ENCODE measurements at places on chromosomes 7 and 10.

GRCh38 chr10:58360412-58361004 is 24.7 kb upstream of the TFAM start:
- no peak for DNase-seq

DNA sequence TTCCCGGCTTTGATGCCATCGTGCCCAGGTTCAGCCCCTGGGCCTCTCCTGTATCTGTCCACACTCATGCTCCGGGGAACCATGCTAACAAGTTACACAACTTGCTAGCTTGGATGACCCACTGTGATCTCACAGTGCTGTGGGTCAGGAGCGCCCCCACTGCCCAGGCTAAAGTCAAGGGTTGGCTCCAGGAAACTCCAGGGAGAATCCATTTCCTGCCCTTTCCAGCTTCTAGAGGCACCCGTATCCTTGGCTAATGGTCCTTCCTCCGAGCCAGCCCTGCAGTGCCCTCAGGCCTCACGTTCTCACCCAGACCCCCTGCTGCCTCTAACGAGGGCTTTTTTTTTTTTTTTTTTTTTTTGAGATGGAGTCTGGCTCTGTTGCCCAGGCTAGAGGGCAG is 19.5 kb downstream of the AMZ1 start:
- no peak for DNase-seq

DNA sequence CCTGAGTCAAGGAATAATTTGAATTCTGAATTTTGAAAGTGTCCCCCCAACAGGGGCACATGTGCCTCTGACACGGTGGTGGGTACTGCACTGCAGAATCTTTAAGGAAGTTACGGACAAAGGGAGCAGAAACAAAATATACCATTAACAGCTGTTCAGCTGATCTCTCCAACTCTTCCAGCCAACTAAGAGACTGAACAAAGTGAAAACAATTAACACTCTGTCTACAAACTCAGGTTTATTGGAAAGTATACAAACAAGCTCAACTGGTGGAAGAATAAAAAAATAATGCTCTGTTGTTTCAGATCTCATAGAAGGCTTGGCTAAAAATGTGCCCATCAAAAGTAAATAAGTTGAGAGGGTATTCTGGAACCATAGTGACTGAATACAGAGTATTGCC is 34.4 kb downstream of the ASB4 start:
- DNase-seq: no peak

- DNase-seq: no peak
These were observed 28.0 kb upstream of the CTTNBP2 start for GRCh38 chr7:117901089-117901797.

DNA sequence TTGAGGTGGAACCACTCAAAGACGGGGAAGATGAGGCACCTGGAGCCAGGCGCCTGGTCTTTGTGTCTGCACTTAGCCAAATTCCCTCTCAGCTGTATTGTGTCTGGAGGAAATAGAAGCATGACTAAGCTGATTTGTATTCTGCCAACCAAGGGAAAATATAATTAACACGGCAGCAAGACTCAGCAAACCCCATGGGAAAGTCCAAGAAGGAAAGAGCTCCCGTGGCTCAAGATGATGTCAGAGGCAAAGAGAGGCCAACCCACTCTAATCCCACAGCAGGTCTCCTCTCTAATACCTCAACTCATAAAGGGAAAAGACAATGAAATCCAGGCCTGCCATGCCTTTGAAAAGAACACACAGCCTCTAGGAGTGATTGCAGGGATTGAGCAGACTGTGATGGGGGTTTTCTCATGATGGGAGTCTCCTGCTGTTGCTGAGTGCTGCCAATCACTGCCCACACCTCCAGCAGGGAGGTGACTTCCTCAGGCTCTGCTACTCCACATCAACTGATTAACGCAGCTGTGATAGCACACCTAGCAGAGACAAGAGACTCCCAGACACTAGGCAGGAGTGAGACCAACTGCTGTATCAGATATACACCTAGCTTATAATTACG is 255.5 kb upstream of the C7orf33 start:
- DNase-seq: no peak

DNA sequence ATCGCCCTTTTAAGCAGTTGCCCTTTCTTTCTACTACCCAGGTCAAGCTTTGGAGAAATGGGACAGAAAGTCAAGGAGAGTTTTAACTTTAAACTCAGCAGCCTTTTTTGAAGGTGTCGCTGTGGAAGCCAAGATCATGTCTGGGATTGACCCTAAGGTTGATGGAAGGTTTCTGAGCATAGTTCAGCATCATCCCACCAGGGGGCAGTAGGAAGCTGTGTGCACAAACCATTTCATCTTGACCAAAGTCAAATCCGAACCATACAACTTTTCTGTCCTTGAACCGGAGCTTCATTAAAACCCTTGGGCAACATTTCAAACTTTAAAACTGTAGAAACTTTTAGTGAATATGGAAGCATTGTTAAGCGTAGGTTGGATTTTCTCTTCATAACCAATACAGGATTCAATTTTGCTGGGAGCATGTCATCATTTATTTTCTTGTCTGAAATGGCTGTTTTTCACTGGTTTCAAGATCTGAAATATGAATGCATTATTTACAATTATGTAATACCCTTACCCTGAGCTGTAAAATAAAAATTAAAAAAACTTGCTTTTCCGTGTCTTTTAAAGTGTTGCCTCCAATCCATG is 214.4 kb upstream of the KIAA1217 start:
- peak; percentile 2 for DNase-seq

DNA sequence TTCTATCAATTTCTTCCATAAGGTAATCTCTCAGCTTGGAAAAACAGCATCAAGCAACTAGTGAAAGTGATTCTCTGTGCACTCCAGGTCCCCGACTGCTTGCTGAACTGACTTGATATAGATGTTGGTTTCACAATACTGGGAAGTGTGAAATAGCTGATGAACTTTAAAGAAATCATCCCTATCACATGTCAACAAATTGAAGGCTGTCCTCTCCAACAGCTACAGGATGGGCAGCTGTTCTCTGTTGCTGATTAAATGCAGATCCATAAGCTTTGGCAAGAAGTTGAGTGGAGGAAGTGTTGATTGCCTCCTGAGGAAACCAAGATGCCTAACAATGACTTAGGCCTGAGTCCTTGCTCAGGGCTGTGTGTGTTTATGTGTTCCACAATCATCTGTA is 130.4 kb upstream of the GDF10 start:
- DNase-seq: peak; percentile 43

DNA sequence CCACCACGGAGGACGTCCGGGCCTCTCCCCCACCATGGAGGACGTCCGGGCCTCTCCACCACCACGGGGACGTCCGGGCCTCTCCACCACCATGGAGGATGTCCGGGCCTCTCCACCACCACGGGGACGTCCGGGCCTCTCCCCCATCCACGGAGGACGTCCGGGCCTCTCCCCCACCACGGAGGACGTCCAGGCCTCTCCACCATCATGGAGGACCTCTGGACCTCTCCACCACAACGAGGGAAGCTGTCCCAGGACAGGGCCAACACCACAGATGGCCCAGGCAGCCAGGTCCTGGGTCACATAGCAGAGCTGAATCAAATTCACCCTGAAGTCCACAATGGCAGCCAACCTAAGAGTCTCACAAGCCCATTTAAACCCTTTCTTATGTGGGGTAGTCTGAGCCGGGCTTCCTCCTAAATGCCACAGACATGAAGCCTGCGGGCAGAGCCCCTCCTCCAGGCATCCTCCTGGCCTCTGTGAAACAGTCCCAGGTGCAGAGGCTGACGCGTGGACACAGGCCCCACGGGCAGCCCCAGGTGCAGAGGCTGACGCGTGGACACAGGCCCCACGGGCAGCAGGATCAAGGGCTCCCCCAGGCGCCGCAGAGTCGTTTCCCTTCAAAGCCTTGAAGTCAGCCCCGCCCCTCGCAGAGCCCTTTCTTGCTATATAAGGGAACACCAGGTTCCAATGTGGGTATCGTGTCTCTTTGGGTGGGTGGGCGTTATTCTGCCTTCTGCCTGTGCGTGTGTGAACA is 47.0 kb downstream of the FOXL3 start:
- no peak for DNase-seq

DNA sequence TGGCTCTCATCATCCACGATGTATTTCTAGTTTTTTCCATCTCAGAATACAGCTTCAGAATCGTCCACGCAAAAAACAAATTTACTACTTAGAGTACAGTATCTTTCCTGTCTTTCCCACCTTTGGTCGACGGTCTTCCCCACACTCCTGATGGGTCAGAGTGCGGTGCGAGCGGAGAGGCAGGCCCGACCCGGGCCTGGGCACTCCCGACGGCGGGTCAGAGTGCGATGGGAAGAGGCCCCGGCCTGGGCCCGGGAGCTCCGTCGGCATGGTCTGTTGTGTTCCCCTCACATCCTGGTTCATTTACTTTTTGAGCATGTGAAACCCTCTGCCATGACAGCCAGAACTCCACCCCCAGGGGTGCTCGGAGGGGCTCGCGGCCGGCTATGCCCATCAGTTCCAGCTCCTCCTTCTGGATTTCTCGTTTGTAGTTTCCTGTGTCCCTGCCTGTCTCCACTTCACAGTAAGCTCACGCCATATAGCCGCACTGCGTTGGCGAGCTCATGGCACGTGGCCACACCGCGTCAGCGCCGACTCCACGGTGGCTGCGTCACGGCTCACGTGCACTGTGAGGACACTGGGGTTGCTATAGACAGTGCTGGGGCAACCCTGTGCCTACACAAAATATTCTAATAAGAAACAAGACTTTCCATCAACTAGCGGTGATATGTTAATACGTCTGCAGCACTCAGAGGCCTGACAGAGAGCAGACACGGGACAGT is 7.8 kb downstream of the COX19 start:
- no peak for DNase-seq

GRCh38 chr7:130144312-130145171 is 60.7 kb downstream of the TMEM209 start:
- DNase-seq: no peak

GRCh38 chr10:28806488-28806941 is 129.2 kb downstream of the BAMBI start:
- DNase-seq: no peak

- no peak for DNase-seq
These were observed 436.3 kb upstream of the NPVF start for GRCh38 chr7:25664593-25664992.

GRCh38 chr7:108246227-108246837 is 116.2 kb upstream of the LAMB4 start:
- DNase-seq: no peak

DNA sequence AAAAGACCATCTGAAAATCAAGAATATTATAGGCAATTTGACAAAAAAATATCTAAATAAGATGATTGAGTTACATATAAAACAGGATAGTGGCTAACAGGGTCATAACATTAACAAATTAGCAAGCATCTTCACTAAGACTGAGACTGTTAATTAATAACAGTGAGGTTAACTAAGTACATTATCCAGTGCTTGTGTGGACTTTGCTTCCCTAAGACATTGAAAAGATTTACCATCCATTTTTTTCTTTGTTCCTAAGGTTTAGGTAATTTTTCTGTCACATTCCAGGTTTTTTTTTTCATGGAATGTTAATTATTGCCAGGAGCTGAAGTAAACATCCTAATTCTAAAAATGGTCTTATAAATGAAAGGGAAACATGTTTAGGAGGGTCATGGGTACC is 227.6 kb downstream of the ANKRD7 start:
- no peak for DNase-seq

DNA sequence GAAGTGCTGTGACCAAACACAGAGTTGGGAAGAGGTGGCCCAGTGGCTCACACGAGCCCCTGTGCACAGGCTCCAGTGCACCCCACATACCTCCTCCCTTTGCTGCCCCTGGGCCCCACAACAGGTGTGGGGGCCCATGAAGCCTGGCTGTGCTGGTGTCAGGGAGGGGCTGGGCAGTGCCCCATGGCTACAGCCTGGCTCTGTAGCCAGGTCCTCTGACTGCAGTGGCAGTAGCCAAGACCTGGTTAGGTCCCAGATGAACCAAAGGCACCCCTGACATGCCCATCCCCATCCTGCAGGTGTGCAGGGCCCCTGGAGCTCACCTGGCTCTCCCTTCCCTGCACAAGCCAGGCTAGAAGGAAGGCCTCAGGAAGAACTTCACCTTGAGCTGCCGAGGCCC is 176.3 kb downstream of the GRID1 start:
- no peak for DNase-seq

DNA sequence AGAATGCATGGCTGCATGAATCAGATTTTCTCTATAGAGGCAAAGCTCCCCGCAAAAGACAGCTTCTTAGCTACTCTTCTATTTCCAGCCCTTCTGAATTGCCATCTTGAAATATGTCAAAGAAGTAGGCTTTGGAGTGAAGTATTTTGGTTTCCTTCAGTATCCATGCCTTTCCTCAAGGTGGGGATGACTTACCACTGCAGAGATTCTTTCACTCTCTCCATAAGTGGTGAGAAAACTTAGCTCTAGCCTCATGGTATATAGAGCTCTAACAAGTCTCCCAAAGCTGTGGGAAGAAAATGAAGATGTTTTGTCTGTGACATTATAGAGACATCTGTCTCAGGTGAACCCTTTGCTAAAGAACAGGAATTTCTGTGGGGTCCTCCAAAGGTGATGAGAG is 89.6 kb upstream of the ITGB1 start:
- DNase-seq: no peak

DNA sequence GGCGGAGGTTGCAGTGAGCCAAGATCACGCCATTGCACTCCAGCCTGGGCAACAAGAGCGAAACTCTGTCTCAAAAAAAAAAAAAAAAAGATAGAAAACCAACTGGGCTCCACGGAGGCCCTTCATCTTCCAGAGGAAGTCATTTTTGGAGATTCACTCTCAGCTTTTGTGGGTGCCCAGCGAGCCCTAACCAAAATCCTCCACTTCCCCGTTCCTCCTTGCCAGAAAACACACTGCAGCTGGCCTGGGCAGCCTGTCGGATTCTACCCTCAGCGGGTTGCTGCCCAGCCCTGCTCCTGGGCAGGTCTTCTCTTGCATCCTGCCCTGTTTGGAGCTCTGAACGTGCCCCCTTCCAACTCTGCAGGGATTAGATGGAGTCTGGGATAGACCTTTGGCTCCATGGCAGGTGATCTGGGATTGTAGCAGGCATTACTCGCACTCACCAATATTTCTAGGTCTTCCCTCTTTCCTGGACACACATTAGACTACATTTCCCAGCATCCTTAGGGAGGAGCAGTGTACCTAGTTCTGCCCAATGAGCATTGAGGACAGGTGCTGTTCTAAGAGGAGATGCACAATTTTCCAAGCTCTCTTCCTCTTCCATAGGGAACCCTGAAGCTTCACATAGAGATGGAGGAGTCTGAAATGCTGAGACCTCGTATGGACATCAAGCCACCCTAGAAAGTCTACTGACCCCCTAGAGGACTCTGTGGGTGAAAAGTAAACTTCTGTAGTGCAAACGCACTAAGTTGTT is 4.6 kb downstream of the GRID2IP start:
- DNase-seq: no peak

GRCh38 chr7:150857276-150858055 is 5.1 kb downstream of the AOC1 start:
- DNase-seq: no peak

DNA sequence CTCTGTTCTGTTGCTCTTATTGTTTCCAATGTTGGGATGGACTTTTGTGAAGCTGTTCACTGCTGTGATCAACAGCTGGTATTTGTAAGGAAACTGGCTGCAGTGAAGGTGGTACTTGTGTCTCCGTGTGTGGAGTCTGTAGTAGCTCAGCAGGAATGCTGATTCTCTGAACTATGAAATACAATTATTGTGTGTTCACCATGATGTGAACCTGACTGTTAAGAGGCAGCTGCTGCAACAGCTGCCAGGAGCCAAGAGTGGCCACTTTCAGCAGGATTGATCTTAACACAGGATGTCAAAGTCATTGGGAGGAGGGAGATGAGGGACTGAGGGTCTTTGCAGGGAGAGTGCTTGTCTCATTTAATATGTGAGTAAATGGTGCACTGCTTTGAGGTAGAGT is 13.9 kb downstream of the VSTM2A start:
- no peak for DNase-seq

GRCh38 chr10:121792198-121792597 is 135.6 kb downstream of the ATE1 start:
- no peak for DNase-seq

All from HL-60 (cell line).